Coronary artery (tissue), 2 donors: ENCODE measurements at places on chromosomes 2 and 18.
A peak's percentile ranks its signal among the peaks of the same experiment; 100 is the strongest.

GRCh38 chr2:60960706-60961105 is 56.8 kb upstream of the PEX13 start:
- no peak for DNase-seq

GRCh38 chr18:35672897-35673296 is 91.4 kb downstream of the GALNT1 start:
- DNase-seq = no peak

DNA sequence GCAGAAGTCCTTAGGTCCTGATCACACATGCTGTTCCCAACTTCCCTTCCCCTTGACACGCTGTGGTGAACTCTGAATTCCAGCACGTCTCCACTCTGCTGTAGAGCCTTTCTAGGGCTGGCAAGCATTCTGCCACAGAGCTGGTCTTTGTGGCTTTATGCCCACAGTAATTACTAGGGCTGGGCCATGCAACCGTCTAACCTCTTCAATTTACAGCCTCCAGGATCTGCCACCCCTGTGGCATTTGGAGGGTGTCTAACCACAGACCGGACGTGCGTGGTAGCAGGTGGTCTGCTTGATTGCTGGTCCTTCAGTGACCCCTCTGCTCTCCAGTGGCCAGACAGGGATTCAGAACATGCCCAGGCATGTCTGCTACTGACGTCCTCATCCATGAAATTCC is 43.1 kb upstream of the TGFA start:
- no peak for DNase-seq

DNA sequence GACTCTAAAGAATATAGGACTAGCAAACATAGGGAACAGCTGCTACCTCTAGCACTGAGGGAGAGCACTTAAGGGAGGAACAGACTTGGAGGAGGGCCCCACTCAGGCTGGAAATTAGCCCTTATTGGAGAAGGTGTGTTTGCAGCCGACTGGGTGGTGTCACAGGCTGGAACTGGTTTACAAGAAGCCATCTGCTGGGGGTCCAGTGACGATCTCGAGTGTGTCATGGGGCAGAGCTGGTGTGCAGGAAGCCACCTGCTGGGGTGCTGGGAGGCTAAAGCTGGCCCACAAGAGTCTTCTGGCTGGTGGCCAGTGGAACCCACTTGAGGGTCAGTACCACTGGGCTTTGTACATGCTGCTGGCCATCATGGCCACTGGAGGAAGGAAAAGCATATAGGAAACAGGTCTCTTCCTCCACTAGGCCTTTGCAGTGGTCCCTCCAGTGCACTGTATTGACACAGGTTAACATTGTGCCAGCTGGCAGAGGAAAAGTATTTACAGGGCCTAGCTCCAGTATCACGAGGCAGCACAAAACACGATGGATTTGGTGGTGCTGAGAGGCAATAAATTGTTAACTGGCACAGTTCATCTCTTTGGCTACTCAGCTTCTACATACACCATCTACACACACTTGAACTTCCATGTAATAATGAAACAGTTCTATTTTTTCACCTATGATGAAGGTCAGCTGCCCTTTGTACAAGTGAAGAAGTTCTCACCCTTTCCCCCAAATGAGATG is 43.6 kb downstream of the MAP3K20 start:
- no peak for DNase-seq

GRCh38 chr18:8704361-8705237 is 757 bp upstream of the MTCL1 start:
- DNase-seq = peak; percentile 84

GRCh38 chr2:233075966-233076339 is 15.8 kb downstream of the INPP5D start:
- DNase-seq = peak; percentile 24

GRCh38 chr2:37820471-37820986 is 104.6 kb upstream of the RMDN2 start:
- no peak for DNase-seq

GRCh38 chr2:223442847-223443246 is 159.3 kb downstream of the SCG2 start:
- no peak for DNase-seq

GRCh38 chr2:62084801-62085200 is 111.1 kb upstream of the B3GNT2 start:
- DNase-seq = no peak

DNA sequence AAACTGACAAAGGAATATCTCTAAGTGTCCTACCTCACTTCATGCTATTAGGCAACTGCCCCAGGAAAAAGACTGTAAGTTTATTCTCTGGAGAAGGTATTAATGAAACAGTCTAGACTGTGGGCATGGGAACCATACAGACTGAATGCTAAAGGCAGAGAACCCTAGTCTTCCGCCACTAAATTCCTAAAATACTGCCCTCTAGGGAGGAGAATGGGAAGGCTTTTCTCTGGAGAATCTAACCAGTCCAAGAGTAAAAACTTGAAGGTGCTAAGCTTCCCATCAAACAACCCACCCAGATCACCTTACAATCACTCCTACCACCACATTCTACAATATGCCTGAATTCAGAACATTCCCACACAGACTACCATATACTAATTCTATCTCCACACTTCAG is 3.4 kb downstream of the SRBD1 start:
- DNase-seq = no peak

GRCh38 chr18:44229693-44230108 is 451.0 kb upstream of the SETBP1 start:
- peak; percentile 75 for DNase-seq

DNA sequence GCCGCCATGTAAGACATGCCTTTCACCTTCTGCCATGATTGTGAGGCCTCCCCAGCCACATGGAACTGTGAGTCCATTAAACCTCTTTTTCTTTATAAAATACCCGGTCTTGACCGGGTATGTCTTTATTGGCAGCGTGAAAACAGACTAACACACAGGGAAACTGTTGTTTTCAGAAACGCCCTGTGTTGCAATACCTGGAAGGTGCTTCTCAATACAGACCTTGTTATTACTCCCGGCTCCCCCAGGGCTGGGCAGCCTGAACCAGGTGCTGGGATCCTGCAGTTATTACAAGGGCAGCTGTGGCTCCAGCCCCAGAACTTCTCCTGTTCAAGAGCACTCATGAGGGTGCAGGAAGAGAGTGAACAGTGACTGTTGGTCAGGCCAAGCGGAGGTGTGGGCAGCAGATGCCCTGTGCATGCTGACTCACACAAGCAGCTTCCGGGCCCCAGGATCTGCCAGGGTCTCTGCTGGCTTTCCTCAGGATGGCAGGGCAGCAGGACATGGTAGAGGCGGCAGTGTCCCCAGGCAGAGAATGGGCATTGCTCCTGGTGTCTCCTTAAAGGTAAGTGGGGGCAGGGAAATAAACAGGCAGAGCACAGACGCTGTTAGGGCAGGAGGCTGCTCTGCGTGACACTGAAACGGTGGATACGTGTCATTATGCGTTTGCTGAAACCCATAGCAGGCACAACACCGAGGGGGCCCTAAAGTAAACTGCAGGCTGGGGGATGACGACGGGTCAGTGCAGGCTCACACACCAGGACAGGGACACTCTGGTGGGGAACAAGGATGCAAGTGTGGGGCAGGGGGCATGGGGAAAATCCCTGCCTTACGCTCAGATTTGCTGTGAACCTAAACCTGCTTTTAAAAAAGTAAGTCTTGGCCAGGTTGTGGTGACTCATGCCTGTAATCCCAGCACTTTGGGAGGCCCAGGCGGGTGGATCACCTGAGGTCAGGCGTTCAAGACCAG is 89.1 kb downstream of the NDUFA10 start:
- DNase-seq = peak; percentile 47

GRCh38 chr2:45653122-45653913 is 1.8 kb downstream of the PRKCE start:
- no peak for DNase-seq

GRCh38 chr2:69133898-69134297 is 120.9 kb downstream of the ANTXR1 start:
- no peak for DNase-seq

DNA sequence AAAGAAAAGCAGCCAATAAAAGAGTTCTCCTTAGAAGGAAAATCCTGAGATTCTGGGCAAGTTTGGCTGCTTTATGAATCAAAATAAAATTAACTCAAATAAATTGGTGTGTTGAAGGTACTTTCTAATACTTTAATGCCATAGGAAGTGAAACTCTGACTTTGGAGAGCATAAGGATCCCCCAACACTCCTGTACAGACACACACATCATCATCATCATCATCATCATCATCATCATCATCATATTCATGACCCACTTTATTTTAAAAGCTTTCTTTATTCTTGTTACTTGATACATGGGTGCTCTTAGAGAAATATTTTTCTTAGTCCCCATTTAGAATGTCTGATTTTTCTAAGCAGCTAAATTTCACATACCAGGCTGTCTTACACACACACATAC is 283.1 kb upstream of the CYRIA start:
- DNase-seq = no peak

DNA sequence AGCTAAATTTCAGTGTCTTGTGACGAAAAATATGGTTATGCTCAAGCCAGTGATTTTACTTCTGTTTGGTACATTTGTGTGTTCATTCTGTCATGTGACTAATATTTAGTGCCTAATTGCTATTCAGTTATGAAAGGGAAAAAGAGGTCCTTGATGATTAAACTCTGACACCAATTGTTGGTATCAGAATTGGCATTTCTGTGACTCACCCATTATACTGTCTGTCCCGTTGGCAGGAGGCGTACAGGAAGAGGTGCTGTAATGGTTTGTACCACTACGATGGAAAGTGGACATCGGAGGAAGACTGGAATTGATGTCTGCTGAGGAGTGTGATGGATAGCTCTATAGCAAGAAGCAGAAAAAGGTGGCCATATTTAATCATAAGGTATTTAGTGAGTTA is 310.4 kb upstream of the CCDC68 start:
- no peak for DNase-seq

DNA sequence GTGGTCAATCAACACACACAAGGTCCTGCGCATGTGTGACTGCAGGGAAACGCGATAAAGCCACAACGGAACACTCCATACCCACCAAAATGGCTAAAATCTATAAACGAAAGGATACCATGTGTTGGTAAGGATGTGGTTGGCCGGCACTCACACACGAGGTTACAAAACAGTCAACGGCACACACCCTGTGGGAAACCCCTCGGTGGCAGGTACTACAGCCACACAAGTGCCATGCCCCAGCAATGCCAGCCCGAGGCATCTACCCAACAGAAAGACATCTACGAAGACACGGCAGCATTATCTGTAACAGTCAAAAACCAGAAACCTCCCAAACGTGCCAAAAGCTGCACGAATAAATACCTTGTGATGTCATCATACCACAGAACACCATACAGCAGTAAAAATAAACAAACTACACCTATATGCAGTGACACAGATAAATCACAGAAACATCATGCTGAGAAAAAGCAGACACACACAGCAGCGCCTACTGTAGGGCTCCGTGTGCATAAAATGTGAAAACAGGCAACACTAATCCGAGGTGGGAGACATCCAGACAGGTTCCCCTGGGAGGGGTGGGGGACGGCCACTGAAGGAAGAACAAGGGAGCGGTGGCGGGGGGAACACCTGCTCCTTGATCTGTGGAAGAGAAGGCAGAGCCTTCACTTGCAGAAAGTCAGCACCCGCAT is 36.7 kb downstream of the HDAC4 start:
- DNase-seq = no peak

DNA sequence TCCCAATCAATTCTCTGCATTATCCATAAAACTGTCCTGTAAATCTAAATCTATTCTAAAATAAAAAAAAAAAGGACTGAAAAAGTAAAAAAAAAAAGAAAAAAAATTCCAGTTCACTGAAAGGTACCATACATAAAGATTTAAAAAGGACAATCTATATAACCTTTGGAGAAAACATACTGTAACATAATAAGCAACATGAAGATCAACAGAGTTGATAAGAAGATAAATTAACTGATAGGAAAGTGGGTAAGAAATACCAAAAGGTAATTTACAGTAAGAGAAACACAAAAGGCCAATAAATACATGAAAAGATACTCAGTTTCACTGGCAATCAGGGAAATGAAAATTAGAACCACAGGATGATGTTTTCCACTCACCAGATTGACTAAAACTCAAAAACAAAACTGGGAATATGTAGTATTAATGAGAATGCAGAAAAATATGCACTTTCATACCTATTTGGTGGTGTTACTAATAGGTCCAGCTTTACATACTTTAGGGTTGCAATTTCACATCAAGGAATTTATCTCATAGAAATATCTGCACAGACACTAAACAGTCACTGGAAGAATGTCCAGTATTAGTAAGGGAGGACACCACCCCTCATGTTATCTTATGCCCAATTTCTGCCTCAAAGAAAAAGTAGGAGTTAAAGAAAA is 48.3 kb upstream of the SEMA4C start:
- DNase-seq = no peak

- no peak for DNase-seq
Measured at GRCh38 chr2:228802181-228803071, 468.7 kb downstream of the PID1 start.

GRCh38 chr2:189076120-189076519 is 101.9 kb downstream of the COL3A1 start:
- DNase-seq = no peak

DNA sequence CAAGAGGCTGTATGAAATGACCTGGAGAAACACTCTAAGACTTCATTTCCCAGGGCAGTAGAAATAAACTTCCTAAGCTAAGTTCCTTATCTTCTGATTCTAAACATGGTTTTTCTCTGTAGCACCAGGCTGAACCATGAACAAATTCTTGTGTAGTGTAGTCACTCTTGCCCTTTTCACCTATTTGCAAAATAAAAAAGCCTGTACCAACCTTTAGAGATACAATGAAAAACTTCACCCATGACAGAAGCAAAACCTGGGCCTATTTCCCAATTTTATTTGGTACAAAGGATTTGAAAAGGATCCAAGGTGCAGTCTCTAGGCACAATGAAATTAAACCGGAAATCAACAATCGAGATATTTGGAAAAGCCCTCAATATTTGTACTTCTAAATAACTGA is 43.6 kb downstream of the POLR1A start:
- DNase-seq = no peak

DNA sequence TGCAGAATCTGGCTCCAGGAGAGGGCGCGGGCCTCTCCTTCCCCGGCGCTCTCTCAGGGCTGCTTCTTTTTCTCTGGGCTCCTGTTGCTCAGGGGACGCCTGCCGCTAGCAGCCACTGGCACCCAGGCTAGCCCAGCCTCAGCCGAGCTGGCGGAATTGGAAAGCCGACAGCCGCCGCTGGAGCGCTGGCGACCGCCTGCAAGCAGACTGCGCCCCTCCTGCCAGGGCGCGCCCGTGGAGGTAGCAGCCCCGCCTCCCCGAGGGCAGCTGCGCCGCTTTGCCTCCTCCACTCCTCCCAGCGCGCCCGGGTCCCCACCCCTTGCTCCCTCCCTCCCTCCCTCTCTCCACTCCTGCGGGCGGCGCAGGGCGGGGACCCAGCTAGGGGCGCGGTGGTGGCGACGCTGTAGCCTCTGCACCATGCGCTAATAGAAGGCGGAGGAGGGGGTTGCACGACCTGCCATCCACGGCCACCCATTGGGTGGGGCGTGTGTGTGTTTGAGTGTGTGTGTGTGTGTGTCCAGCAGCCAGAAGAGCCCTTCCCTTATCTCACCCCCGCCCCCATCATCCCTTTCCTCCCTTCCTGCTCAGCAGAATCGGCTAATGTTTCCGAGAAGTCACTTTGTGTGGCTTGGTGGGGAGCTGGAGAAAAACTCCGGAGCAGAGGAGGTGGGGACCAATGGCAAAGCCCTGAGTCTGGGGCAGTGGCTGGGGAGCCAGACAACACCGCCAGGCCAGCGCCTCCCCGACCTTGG is at the start of gene SCN9A:
SCN9A (minus strand) TSS at position 209 of the 752 bp plus-strand sequence. CDS start 64,188 bp downstream, outside the sequence.
- DNase-seq = peak; percentile 76
